ENCODE measurements at places on chromosomes 3 and 15. TPM values are rescaled to one million over a fixed set of nuclear protein-coding genes. Genes with fewer than 3 reads are reported as not detected.

Gene ISLR
- total RNA-seq, result 0.76 TPM

Gene PSMD6
- 79.0 TPM for total RNA-seq

Gene ZNF774
- 0.98 TPM for total RNA-seq

Gene SYNM
- total RNA-seq, result 5.6 TPM

Gene MED12L
- total RNA-seq, result 0.65 TPM

Gene FOXB1
- not detected for total RNA-seq

Gene PXYLP1
- 0.65 TPM for total RNA-seq

Gene GRAMD1C
- 26.8 TPM for total RNA-seq

Gene EHD4
- total RNA-seq, result 150 TPM

Gene ADAMTSL3
- under 0.01 TPM for total RNA-seq

Gene ZNF197
- total RNA-seq, result 9.8 TPM

Gene RAD51
- total RNA-seq, result 4.8 TPM

Gene DNAH12
- under 0.01 TPM for total RNA-seq

Gene DENND6A
- 30.4 TPM for total RNA-seq
